ENCODE measurements at places on chromosomes 3 and 15.

DNA sequence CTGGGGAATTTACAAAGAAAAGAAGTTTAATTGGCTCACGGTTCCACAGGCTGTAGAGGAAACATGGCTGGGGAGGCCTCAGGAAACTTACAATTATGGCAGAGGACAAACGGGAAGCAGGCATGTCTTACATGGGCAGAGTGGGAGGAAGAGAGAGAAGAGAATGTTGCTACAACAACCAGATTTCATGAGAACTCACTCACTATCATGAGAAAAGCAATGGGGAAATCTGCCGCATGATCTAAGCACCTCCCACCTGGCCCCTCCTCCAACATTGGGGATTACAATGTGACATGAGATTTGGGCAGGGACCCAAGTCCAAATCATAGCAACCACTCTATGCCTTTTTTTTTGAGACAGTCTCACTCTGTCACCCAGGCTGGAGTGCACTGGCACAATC is 28.8 kb downstream of the PCNP start:
- no peaks in the 10 kb centered on the region for H3K27me3 ChIP-seq
- peaks cover 2% of the 10 kb centered on the region for H3K36me3 ChIP-seq
- H3K4me3 ChIP-seq, result no peak overlapping the region
- no peak overlapping the region for H3K27ac ChIP-seq
- DNase-seq, result no peak

DNA sequence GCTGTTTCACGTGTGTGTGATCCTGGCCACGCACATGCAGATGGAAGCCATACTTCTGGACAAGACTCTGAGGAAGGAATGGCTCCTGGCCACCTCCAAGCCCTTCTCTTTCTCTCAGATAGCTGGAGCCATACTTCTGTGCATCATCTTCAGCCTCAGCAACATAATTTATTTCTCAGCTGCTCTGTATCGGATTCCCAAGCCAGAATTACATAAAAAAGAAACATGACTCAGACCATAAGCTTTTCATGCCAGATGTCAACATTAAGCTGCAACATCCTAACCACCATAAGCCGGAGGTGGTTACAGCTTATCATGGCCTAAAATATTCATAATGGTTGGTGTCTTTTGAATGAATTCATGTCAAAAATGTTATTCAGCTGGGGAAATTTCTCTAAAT is 10.6 kb upstream of the KIF23 start:
- H3K27ac ChIP-seq, result no peak overlapping the region
- no peak overlapping the region for H3K4me3 ChIP-seq
- DNase-seq, result no peak
- no peaks in the 10 kb centered on the region for H3K36me3 ChIP-seq
- H3K4me1 ChIP-seq, result peaks cover 2% of the 10 kb centered on the region

GRCh38 chr15:76566276-76566675 is 229.7 kb downstream of the ISL2 start:
- H3K4me3 ChIP-seq, result no peak overlapping the region
- H3K27me3 ChIP-seq, result no peaks in the 10 kb centered on the region
- H3K36me3 ChIP-seq, result peaks cover 38% of the 10 kb centered on the region
- H3K27ac ChIP-seq, result no peak overlapping the region
- no peak for DNase-seq

GRCh38 chr3:133293397-133294110 is 106.3 kb upstream of the BFSP2 start:
- H3K4me1 ChIP-seq, result no peaks in the 10 kb centered on the region
- no peak overlapping the region for H3K27ac ChIP-seq
- H3K27me3 ChIP-seq, result no peaks in the 10 kb centered on the region
- H3K4me3 ChIP-seq, result no peak overlapping the region
- no peaks in the 10 kb centered on the region for H3K36me3 ChIP-seq
- DNase-seq, result no peak

GRCh38 chr3:21484057-21484827 is 266.8 kb downstream of the ZNF385D start:
- H3K27ac ChIP-seq, result no peak overlapping the region
- DNase-seq, result no peak
- no peaks in the 10 kb centered on the region for H3K27me3 ChIP-seq
- H3K4me3 ChIP-seq, result no peak overlapping the region
- H3K36me3 ChIP-seq, result no peaks in the 10 kb centered on the region

- peaks cover 21% of the 10 kb centered on the region for H3K27me3 ChIP-seq
- H3K4me3 ChIP-seq, result no peak overlapping the region
- no peaks in the 10 kb centered on the region for H3K4me1 ChIP-seq
- DNase-seq, result no peak
These were observed 29.1 kb downstream of the SLC6A1 start for GRCh38 chr3:11021611-11022011.

- peaks cover 23% of the 10 kb centered on the region for H3K27me3 ChIP-seq
- no peaks in the 10 kb centered on the region for H3K4me1 ChIP-seq
- no peak overlapping the region for H3K4me3 ChIP-seq
- no peak for DNase-seq
These were observed 55.0 kb downstream of the SLC6A1 start for GRCh38 chr3:11047500-11047899.

DNA sequence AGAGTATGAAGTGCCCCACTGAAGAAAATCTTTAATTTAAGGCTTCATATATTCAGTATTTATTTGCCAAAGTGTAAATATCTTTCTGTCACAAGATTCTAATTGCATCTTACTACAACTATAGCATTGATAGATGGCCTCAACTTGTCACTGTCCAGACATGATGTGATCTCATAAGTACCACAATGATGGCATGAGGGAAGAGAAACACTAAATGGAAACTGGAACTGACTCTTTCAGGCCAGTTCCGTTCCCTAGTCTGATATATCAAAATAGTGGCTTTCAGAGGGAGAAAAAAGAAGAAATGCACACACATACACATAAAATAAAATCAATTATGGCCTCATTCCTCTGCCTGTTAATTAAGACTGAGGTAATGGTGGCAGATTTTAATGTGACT is 615.7 kb downstream of the TBL1XR1 start:
- H3K4me1 ChIP-seq, result no peaks in the 10 kb centered on the region
- no peaks in the 10 kb centered on the region for H3K36me3 ChIP-seq
- no peak overlapping the region for H3K27ac ChIP-seq
- H3K4me3 ChIP-seq, result no peak overlapping the region
- DNase-seq, result no peak

DNA sequence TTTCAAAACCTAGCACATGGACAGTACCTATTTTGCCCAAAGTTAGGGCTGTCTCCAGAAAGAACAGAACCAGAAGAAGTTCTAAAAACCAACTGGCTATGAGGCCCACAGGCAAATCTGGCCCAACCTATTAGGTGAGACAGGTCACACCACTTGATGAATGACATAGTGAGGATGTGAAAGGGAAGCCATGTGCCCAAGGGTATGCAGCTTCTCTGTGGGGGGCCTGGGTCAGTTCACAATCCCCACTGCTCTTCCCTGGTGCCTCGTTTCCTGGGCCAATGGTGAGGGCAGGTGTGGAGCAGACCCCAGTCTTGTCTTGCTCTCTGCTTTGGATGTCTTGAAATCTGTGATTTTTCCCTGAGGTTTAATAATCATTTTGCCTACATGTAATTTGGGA is 8.9 kb downstream of the INSYN1 start:
- DNase-seq, result no peak
- H3K27me3 ChIP-seq, result peaks cover 10% of the 10 kb centered on the region
- H3K36me3 ChIP-seq, result no peaks in the 10 kb centered on the region
- no peak overlapping the region for H3K4me3 ChIP-seq
- no peaks in the 10 kb centered on the region for H3K4me1 ChIP-seq

DNA sequence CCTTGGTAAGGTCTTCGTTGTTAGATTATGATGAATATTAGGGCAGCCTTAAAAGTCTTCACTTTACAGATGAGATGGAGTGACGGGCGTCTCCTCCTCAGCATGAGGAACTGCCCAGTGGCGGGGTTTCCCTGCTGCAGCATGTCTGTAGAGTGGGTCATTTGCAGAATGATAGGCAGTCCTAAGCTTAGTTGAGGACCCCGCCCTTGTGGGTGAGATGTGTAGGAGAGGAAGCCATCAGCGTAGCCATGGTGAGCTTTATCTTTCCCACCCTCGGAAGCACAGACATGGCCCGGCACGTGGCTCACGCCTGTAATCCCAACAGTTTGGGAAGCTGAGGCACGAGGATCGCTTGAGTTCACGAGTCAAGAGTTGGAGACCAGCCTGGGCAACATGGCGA is 877 bp downstream of the NIT2 start:
- peak overlapping the region; percentile 99 for H3K4me3 ChIP-seq
- H3K27me3 ChIP-seq, result no peaks in the 10 kb centered on the region
- no peaks in the 10 kb centered on the region for H3K36me3 ChIP-seq
- peak overlapping the region; percentile 96 for H3K27ac ChIP-seq

GRCh38 chr3:151916781-151917180 is 43.3 kb downstream of the SUCNR1 start:
- H3K4me1 ChIP-seq, result no peaks in the 10 kb centered on the region
- DNase-seq, result no peak
- no peak overlapping the region for H3K4me3 ChIP-seq
- peaks cover 3% of the 10 kb centered on the region for H3K27me3 ChIP-seq
- peaks cover 2% of the 10 kb centered on the region for H3K36me3 ChIP-seq

- peaks cover 21% of the 10 kb centered on the region for H3K4me1 ChIP-seq
- no peaks in the 10 kb centered on the region for H3K27me3 ChIP-seq
- H3K36me3 ChIP-seq, result no peaks in the 10 kb centered on the region
- no peak overlapping the region for H3K27ac ChIP-seq
- H3K4me3 ChIP-seq, result no peak overlapping the region
These were observed 11.9 kb downstream of the CERS3 start for GRCh38 chr15:100516643-100517512.

DNA sequence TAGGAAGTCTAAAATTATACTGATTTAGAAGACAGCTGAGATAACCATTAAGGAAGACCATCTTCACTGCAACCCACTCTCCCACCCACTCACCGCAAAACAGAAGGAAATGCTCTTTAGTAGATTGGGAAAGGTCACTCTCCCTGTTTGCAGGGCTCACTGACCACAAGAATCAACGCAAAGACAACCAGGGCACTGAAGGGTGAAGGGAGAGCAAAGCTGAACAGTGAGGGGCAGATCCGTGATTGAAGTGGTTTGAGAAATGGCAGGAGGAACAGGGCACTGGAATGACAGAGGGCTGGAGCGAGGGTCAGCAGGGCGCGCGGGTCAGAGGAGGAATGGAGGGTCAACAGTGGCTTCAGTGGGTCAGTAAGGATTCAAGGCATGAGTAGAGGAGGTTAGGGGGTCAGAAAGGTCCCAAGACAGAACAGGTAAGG is 520 bp downstream of the MESD start:
- H3K36me3 ChIP-seq, result peaks cover 30% of the 10 kb centered on the region
- H3K4me1 ChIP-seq, result peaks cover 68% of the 10 kb centered on the region
- H3K27me3 ChIP-seq, result no peaks in the 10 kb centered on the region
- DNase-seq, result no peak
- peak overlapping the region; percentile 95 for H3K4me3 ChIP-seq
- peak overlapping the region; percentile 99 for H3K27ac ChIP-seq

DNA sequence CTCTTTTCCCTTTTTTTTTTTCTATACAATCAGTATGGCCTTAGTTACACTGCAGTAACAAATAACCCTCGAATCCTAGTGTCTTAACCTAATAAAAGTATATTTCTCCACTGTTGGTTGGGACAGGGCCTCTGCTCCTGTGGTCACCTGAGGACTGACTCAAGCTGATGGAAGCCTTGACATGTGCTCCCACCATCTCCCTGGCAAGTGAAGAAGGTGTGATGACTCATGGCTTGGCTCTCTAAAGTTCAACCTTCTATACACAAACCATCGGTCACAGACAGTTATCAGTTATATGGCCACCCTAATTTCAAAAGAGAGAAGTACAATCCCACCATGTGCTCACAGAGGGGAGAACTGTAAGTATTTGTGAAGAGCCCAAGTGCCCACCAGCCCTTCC is 65.8 kb upstream of the CACNA2D3 start:
- no peaks in the 10 kb centered on the region for H3K36me3 ChIP-seq
- no peak overlapping the region for H3K4me3 ChIP-seq
- no peak for DNase-seq
- H3K27me3 ChIP-seq, result peaks cover 4% of the 10 kb centered on the region

GRCh38 chr15:40235201-40235885 is 3.5 kb upstream of the PAK6 start:
- H3K27me3 ChIP-seq, result peaks cover 11% of the 10 kb centered on the region
- no peaks in the 10 kb centered on the region for H3K4me1 ChIP-seq
- H3K4me3 ChIP-seq, result no peak overlapping the region
- no peaks in the 10 kb centered on the region for H3K36me3 ChIP-seq
- H3K27ac ChIP-seq, result no peak overlapping the region
- no peak for DNase-seq

DNA sequence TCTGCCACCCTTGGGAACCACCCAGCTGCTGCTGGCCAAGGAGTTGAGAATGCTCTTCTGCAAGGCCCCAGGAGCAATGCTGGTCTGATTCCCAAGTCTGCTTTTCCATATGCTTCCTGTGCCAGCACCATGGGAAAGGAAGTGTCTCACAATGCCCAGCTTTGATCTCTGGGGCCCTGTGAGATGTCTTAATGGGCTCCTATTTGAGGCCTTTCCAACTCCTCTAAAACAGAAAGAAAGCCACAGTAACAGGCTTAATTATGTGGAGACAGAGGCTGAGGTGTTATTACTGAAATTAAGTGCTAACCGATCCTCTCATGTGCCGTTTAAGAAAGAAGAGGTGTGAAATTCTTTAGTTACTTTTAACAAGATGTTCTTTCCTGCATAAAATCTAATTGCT is 4.5 kb downstream of the EOGT start:
- H3K27me3 ChIP-seq, result no peaks in the 10 kb centered on the region
- H3K4me3 ChIP-seq, result no peak overlapping the region
- no peak for DNase-seq
- H3K27ac ChIP-seq, result no peak overlapping the region

GRCh38 chr3:32460031-32460749 is 42.5 kb downstream of the CMTM6 start:
- peak overlapping the region; percentile 87 for H3K4me3 ChIP-seq
- H3K36me3 ChIP-seq, result peaks cover 5% of the 10 kb centered on the region
- no peak overlapping the region for H3K27ac ChIP-seq
- H3K4me1 ChIP-seq, result peaks cover 35% of the 10 kb centered on the region
- no peaks in the 10 kb centered on the region for H3K27me3 ChIP-seq

GRCh38 chr3:16534640-16535262 is 21.3 kb upstream of the RFTN1 start:
- H3K4me3 ChIP-seq, result no peak overlapping the region
- H3K36me3 ChIP-seq, result no peaks in the 10 kb centered on the region
- H3K27ac ChIP-seq, result no peak overlapping the region

DNA sequence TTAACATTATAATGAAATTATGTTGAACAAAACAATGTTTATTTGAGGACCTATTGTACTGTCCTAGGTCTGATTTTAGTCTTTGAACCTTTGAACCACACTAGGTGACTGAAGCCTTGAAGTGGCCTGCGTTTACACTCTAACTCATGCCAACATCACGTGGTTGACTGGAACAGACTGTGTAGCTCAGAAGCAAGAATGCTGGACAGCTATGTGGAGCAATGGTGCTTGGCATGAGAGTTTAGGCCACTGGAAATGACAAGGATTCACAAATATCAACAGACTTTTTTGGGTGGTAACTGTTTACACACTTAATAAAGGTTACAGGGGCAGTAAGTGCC is 391.5 kb downstream of the RAP2B start:
- no peak for DNase-seq
- no peak overlapping the region for H3K4me3 ChIP-seq
- H3K27me3 ChIP-seq, result no peaks in the 10 kb centered on the region
